ENCODE measurements at places on chromosomes 11 and 22. TPM values are rescaled to one million over a fixed set of nuclear protein-coding genes. Genes with fewer than 3 reads are reported as not detected.

The KIF18A gene
- 29.1 TPM for total RNA-seq

The OR2AG1 gene
- not detected for total RNA-seq

The POU2F3 gene
- not detected for total RNA-seq

The MMP20 gene
- total RNA-seq = not detected

The XKR3 gene
- not detected for total RNA-seq

The TEX54 gene
- not detected for total RNA-seq

The APOL5 gene
- not detected for total RNA-seq

The CDC42EP2 gene
- 18.3 TPM for total RNA-seq

The CNIH2 gene
- total RNA-seq = 0.85 TPM

The TESMIN gene
- total RNA-seq = 0.19 TPM

The SCN3B gene
- under 0.01 TPM for total RNA-seq

The SMIM35 gene
- total RNA-seq = not detected

The OR6T1 gene
- not detected for total RNA-seq

The DDTL gene
- total RNA-seq = under 0.01 TPM

The MMP27 gene
- total RNA-seq = not detected

The A4GALT gene
- 20.9 TPM for total RNA-seq

The CARD16 gene
- 6.5 TPM for total RNA-seq

The MMP12 gene
- total RNA-seq = not detected

The PGA5 gene
- total RNA-seq = not detected

The OR52A5 gene
- not detected for total RNA-seq

The PATE2 gene
- 0.38 TPM for total RNA-seq

The SLC29A2 gene
- total RNA-seq = 0.85 TPM

The OR8K1 gene
- not detected for total RNA-seq

The DDI1 gene
- total RNA-seq = not detected

The KCNK7 gene
- total RNA-seq = not detected

The CRYBB3 gene
- not detected for total RNA-seq

The OR52J3 gene
- total RNA-seq = not detected

The MMP8 gene
- not detected for total RNA-seq

The TRPM5 gene
- not detected for total RNA-seq

The INTS4 gene
- total RNA-seq = 41.4 TPM

The LAYN gene
- total RNA-seq = 16.9 TPM

The ADM gene
- 1,405 TPM for total RNA-seq

The GLYATL2 gene
- total RNA-seq = 0.19 TPM

The OR8G1 gene
- not detected for total RNA-seq

The LINC01488 gene
- not detected for total RNA-seq

The TNNI2 gene
- total RNA-seq = not detected

The ACCSL gene
- total RNA-seq = not detected

The INPP5J gene
- total RNA-seq = under 0.01 TPM

The INCENP gene
- total RNA-seq = 38.0 TPM

The CENPM gene
- 30.1 TPM for total RNA-seq

The DTX4 gene
- 0.85 TPM for total RNA-seq

The KRTAP5-9 gene
- not detected for total RNA-seq

The FBXO3 gene
- total RNA-seq = 49.0 TPM

The CELSR1 gene
- 0.58 TPM for total RNA-seq

The SERHL2 gene
- 3.6 TPM for total RNA-seq

The FXYD2 gene
- 0.38 TPM for total RNA-seq

The B3GAT1 gene
- total RNA-seq = under 0.01 TPM

The VSIG10L2 gene
- total RNA-seq = not detected

The CALCA gene
- total RNA-seq = not detected

The PRRG4 gene
- total RNA-seq = under 0.01 TPM

The OTOG gene
- total RNA-seq = not detected

The PNPLA5 gene
- not detected for total RNA-seq

The GP1BB gene
- total RNA-seq = 0.77 TPM

All from regular cardiac myocyte (primary cell).